ENCODE measurements at places on chromosomes 6 and 20.
A peak's percentile ranks its signal among the peaks of the same experiment; 100 is the strongest.

- no peak for DNase-seq
Observed at GRCh38 chr20:17939622-17940223, 28.9 kb downstream of the SNX5 start.

GRCh38 chr6:39049575-39050283 is 1.1 kb downstream of the GLP1R start:
- DNase-seq: no peak

- DNase-seq: no peak
Observed at GRCh38 chr20:23609486-23610109, 3.9 kb upstream of the CST9 start.

DNA sequence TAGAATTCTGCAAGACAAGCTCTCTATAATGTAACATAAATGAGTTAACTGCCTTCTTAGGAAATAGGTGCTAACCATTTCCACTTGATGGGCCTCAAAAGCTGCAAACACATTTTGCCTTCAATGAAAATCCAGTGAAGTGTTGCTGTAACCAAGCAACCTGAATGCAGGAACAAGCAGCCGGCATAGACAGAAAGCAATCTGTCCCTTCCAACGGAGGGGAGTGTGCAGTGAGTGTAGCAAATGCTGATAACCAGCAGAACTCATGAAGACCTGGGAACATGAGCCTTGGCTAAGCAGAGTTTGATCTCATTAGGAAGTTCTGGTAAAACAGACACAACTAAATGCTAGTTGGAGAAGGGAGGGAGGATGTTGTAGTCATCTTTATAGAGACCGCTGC is 697.8 kb downstream of the KIF16B start:
- DNase-seq: no peak

GRCh38 chr6:29451471-29452193 is 5.2 kb downstream of the OR11A1 start:
- DNase-seq: no peak

GRCh38 chr20:41054847-41055230 is 26.2 kb downstream of the TOP1 start:
- DNase-seq: no peak

DNA sequence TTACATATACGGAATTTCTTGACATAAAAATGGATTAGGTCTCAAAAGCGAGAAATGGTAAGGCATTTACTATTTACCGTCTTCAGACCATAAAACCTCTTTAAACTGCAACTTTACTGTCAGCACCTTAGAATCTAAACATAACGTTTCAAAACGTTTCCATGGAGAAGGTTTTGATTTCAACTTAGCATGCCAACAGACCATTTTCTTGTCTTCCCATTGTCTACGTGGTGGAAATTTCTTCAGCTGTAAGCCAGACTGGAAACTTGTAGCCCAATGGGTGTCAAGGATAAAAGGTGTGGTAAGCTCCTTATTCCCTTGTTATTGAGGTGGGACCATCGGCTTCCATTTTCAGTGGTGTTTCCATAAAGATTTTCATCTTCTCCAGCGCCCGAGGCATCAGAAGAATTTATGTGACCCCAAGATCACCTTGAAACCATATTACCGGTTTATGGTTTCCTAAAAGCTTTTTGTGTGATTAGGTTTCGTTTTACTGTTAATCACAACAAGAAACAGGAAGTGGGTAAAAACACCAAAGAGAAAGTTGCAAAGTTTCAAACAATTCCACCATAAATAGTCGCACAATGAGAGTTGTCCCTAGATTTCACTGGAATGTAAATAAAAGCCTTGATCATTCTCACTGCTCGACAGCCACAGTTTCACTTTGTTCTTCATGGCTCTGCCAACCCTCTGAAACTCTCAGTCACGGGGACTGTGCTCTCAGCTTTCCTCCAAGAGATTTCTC is 63.0 kb upstream of the CD2AP start:
- DNase-seq: peak; percentile 22

DNA sequence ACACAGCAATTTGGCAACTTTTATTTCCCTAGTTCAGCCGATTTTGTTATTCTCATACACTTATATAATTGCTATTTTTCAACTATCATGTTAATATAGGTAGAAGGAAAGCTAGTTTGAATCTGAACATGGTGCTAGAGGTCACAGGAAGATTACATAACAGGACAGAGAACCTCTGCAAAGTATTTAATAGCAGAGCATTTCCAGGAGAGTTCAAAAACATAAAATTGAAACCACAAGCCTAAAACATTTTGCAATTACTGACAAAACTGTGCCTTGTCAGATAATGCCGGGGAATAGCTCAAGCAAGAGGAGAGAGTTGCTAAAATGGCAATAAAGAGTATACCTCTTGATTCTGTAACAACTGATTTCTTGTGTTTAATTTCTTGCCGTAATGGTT is 70.8 kb downstream of the TFAP2B start:
- no peak for DNase-seq

DNA sequence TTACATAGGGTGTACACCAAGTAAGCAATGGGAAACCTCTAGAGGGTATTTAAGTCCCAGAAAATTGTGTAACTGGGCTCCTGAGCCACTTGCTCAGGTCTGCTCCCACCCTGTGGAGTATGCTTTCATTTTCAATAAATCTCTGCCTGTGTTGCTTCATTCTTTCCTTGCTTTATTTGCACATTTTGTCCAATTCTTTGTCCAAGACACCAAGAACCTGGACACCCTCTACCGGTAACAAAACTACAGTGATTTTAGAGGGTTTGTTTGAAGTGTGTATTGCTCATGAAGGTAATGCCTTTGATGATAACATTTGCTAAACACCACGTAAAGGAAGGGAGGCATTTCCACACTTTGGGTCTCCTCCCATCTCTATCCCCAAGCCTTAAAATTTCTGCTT is 46.2 kb downstream of the MYB start:
- DNase-seq: no peak

GRCh38 chr6:34696189-34696738 is 303 bp downstream of the ILRUN start:
- no peak for DNase-seq

GRCh38 chr6:150635906-150636514 is 36.3 kb downstream of the PLEKHG1 start:
- no peak for DNase-seq

DNA sequence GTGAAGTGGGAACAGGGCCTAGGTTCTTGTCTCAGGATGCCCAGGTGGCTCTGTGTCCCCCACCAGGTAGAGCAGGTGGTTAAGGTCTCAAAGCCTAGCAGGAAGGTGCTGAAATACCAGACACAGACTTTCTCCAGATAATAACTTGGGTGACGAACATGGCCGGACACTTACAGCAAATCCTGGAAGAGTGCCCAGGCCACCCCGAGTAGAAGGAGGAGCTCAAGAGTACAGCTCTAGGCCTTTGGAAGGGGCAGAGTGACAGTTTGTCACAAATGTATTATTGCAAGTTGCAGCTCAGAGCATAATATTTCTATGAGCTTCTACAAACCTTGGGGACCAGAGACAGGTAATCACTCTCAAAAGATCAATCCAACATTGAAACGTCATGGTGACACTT is 251.6 kb upstream of the SOX4 start:
- DNase-seq: no peak

DNA sequence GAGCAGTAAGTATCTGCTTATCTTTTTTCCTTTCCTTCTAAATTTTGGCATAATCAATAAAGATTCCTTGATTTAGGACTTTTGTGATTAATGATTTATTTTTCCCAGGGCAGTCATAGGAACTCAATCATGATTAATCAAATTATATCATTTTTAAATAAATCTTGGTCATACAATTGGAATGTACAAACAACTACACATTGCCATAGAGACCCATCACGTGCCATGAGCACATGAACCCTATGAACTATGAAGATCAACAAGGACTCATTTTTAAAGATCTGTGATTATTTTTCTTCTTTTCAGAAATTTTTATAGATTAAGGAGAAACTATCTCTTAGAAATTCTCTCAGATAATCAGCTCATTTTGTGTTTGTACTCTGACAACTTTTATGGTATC is 622.4 kb downstream of the BCKDHB start:
- no peak for DNase-seq

DNA sequence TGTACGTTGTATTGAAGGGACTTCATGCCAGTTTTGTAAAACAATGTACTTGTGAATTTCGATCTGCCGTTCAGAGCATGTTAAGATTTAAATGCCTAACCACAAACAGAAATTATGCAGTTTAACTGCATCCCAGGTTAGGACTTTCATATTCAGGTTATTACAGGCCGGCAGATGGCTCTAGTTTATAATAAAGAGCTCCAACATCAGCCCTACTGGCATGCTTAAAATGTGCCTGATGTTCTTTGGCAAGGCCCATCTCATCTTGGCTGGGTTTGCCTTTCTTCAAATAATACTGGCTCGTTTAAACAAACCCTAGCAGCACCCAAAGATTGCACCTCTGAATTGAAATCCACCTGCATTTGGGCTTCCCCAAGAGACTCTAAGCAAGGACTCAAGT is 169.3 kb upstream of the RIN2 start:
- DNase-seq: no peak

GRCh38 chr6:6455272-6455671 is 133.2 kb upstream of the LY86 start:
- no peak for DNase-seq

DNA sequence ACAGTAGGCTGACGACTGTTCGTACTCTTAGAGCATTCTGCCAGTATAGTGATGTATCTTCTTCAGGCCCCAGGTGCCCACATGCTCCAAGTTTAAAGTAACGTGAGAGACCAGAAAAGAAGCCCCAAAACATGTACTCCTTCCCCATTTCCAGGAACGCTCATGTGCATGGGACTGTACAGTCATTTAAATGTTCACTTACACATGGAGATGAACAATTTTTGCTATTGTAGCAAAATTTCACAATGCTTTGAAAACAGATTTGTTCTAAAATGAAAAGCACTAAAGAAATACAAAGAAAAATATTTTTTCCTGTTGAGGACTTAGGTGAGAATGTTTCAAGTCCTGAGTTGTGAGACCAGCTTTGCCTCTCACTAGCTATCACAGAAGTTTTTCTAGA is 269.3 kb upstream of the PRDM1 start:
- no peak for DNase-seq

- no peak for DNase-seq
Observed at GRCh38 chr6:56525974-56526789, 116.5 kb downstream of the DST start.

- no peak for DNase-seq
Observed at GRCh38 chr6:138500045-138500665, 861 bp upstream of the NHSL1 start.

GRCh38 chr20:36106606-36107005 is 47.9 kb upstream of the EPB41L1 start:
- DNase-seq: no peak

DNA sequence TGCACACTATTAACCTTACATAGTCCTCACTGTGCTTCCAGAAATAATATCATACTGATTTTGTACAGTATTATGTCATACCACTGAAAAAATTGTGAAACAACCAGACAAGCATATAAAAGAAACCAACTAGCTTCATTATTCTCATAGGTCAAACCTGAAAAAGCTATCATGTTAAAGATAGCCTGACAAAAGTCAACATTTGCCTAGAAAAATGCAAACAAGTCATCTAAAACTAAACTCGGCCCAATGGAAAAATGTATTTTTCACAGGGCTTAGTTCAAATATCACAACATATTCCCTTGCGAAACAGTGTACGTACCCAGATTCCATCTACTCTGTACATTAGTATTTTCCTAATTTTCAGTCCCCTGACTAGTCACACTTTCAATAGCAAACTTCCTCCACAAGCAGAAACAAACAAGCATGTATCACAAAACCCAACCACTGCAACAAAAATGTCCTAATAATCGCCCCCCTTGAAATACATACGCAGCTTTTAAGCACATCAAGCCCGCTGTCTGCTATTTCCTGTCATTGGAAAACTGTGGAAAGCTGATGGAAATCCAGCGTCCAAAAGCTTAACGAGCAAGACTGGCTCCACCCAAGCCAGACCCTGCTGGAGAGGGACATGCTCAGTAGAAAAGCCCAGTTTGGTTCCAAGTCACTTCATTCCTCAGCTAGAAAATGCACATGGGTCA is 93.1 kb downstream of the EPB41L2 start:
- no peak for DNase-seq

DNA sequence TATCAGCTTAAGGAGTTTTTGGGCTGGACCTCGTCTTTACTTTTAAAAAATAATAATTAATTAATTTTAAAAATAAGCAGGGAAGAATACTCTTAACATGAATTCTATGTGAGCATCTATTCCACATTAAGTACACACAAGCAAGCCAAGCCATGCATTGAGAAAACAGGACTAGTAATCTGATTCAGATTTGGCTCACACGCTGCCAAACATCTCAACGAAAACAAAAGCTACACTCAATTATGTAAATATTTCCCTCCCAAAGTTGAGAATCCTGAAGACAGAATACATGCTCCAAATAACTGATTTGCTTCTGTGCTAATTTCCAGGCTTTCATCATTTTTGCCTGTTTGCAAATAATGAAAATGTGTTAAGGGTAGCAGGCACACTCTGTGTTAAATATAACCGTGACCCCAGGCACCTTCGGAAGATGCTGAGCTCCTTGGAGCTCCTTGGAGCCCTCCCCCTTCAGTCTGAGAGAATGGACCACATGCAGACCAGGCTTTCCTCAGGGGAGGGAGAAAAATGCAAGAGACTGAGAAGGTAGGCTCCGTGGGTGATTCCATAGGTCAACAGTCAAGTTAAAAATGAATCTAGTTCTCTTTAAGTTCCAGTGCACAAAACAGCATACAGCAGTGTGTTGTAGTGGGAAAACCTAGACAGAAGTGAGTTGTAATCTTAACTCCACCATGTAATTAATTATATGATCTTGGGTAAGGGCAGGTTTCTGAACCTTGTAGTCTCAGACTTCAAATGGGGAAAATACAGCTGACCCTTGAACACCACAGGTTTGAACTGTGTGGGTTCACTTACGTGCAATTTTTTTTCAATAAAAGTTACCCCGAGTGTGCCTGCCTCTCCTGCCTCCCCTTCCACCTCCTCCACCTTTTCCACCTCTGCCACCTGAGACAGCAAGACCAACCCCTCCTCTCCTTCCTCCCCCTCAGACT is 161.3 kb upstream of the RREB1 start:
- no peak for DNase-seq

GRCh38 chr6:11008821-11009220 is 35.3 kb downstream of the ELOVL2 start:
- DNase-seq: no peak

GRCh38 chr20:38055294-38055693 is 21.7 kb downstream of the RPRD1B start:
- no peak for DNase-seq

DNA sequence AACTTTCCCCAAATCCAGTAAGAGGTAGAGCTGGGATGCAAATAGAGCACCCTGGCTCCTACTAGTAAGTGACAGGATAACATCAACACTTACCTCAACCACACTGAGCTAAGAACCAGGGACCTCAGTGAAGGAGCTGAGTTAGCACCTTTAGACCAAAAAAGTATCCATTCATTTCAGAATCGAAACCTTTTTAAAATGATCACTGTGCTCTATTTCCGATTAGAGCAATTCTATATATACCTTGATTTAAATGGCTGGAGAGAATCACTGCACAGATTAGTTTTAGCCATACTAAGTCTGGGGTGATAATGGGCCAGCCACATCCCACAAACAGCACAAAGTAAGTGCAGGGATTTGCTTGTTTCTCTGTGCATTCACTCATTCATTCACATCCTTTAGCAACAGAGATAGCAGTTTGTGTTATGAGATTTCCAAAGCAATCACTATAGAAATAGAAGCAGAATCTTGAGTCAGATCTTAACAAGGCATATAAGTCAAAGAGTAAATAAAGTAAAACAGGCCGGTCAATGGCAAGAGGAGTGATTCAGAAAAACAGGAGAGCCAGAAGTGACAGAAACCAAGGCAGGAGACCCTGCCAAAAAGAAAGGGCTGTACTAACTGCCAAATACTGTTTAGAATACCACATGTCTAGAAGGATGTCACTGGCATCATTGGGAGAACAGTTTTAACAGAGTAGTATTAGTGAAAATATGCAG is 136.3 kb downstream of the KIF13A start:
- no peak for DNase-seq
